ENCODE measurements at places on chromosomes 2 and 18. TPM values are rescaled to one million over a fixed set of nuclear protein-coding genes. Genes with fewer than 3 reads are reported as not detected.

Gene EMILIN2
- total RNA-seq, result 2.8 TPM

Gene CYBRD1
- 140 TPM for total RNA-seq

DNA sequence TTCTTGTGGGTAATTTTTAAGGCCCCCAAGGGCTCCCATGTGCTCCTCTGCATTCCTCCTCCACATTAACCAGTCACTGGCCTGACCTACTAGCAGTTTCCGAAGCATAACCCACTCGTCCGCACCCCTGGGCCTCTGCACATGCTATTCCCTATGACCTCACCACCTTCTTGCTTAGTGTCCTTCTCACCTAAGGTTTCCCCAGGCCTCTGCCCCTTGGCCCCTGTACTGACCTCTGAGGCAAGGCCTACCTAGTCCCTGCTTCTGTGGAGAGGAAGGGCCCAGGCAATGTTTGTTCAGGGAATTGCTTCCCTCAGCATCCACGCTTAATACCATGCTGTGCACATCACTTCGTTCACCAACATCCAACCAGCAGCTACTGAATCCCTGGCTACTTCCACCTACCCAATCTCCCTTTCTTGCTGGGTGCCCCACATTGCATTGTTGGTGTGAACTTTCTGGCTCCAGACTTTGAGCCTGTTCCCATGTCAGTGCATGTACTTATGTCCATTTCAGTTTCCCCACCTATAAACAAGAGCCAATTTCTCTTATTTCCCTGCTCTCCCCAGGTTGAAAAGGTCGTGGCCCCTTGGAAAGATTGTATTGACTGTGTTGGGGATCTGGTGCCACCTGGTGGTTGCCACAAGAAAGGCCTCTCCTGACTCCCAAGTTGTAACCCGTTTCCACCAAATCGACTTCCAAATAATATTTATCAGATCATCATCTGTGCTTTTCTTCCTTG lies 19.2 kb upstream of the TMEM177 start:
- DNase-seq, result peak; percentile 71

Gene CRACDL
- 1.3 TPM for total RNA-seq

Gene STPG4
- total RNA-seq, result 0.37 TPM

DNA sequence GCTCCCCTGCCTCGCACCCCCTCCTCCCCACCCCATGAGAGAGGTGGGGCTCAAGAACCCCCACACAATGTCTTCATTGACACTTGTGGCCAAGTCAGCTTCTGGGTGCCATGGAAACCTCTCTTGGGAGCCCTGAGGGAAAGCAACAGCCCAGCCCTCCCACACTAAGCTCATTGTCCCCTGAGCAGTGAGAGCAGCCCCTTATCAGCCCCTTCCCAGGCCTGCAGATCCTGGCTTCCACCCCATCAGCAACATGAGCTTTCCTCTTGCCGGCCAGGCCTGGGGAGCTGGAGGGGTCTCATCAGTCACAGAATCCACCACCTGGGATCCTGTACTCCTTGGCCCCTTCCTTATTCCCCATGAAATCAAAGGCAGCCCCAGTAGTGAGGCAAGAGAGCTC lies 107.8 kb upstream of the ST3GAL5 start:
- no peak for DNase-seq

DNA sequence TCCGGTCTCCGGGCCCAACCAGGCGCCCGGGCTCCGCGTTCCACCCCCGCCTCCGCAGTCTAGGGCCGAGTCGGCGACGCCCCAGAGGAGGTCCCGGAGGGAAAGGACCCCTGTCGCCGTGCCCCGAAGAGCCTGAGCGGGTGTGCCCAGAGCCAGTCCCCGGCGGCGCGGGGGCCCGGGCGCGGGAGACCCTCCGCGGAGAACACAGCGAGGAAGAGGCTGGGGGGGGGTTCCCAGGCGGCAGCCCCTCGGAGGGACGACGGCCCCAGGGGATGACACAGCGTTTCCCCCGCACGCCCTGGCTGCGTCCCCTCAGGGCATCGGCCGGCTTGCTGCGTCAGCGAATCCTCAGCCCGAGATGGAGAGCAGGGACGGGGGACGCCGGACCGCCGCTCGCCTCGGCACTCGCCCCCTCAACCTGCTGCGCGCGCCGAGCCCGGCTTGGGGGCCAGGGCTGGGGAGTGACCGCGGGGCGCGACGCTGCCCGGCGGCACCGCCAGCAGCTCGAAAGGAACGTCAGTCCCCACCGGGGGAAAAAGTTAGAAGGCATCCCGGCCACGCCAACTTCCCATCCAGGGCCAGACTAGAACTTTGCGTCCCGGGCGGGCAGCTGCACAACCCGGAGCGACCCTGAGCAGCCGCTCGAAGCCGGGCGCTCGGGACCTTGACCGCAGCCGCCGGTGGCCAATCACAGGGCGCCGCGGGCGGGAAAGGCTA lies 711 bp downstream of the SFXN5 start:
- DNase-seq, result no peak

- DNase-seq, result no peak
These were observed 10.0 kb downstream of the MYCN start for GRCh38 chr2:15950088-15950952.

DNA sequence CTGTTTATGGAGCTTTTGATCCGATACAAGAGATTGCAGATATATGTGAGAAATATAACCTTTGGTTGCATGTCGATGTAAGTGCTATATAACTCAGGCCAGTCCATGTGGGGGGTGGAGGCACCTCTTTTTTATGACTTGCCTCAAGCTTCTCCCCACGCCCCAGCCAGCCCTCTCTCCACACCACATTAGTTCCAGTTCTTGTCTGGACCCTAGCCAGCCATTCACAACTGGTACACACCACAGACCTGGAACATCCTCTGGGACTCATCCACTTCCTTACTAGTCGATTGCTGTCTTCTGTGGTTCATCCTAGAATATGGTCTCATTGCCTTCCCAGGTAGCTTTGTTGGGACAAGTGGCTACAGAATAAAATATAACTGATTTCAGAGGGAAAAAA lies 31.0 kb downstream of the GAD1 start:
- no peak for DNase-seq

DNA sequence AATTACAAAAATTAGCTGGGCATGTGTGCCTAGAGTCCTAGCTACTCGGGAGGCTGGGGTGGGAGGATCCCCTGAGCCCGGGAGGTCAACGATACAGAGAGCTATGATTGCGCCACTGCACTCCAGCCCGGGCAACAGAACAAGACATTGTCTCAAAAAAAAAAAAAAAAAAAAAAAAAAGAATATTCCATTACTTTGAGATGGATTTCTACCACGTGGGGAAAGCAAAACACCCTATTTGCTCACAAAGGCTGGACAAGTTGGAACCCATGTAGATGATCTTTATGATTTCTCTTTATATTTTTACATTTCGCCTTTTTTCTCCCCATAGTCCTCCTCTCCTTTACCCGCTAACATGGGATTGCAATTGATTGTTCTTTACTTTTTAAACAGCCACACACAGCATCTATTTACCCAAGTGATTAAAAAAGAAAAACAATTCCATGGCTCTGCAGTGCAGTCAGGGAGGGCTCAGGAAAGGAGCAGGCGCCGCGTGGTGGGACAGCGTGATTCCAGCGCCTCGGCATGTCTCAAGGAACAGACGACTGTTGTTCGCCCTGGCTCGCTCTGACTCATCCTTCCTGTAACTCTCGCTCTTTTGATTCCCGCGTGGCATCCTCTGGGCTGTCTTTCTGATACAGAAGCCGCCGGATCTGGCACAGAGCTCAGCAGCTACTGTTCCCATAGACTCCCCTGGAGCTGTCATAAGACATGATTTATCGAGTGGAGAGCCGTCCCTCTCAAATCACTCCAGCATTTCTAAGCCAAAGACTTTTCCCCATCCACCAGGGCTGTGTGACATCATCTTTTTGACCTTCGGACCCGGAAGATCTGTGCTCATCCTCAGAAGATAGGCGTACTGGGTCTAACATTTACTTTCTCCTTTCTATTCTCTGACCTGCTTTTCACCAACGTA lies 230.4 kb upstream of the AGAP1 start:
- peak; percentile 88 for DNase-seq

DNA sequence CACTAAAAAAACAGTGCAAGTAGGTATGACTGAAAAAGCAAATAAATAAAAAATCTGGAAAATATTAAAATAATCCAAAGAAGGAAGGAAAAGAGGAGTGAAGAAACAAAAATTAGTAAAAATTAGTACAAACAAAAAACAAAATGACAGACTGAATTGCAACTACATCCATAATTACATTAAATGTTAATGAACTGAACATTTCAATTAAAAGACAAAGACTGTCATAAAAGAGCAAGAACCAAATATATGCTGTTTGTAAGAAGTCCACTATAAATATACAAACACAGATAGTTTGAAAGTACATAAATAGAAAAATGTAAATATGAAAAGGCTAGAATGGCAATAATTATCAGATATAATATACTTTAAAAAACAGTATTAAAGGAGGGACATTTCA lies 267.6 kb downstream of the WDPCP start:
- no peak for DNase-seq

- DNase-seq, result no peak
These were observed 26.7 kb downstream of the PTPN2 start for GRCh38 chr18:12857215-12857905.

Gene NPHP1
- total RNA-seq, result 3.6 TPM

GRCh38 chr2:176187899-176188773 lies at the start of gene HOXD1:
HOXD1 (plus strand) TSS chr2:176188668; CDS start chr2:176188802, 134 bp downstream.
- no peak for DNase-seq

Gene PDE11A
- 0.05 TPM for total RNA-seq

DNA sequence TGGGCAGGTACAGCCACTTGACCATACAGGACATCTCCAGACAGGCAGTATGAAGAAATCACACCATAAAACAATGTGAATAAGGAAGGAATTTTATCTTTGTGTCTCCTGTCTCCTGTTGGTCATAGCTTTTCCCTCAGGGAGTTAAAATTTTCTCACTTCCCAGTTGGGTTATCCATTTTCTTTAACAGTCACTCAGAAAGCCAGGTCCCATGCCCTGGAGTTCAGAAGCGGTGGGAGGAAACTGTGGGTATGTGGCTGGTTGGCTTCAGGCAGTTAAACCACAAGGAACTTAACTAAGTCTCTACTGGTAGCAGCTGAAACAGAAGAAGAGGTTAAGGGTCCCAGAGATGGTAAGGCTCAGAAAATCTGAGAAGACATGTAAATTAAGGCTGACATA lies 6.5 kb upstream of the SMAD2 start:
- DNase-seq, result no peak

DNA sequence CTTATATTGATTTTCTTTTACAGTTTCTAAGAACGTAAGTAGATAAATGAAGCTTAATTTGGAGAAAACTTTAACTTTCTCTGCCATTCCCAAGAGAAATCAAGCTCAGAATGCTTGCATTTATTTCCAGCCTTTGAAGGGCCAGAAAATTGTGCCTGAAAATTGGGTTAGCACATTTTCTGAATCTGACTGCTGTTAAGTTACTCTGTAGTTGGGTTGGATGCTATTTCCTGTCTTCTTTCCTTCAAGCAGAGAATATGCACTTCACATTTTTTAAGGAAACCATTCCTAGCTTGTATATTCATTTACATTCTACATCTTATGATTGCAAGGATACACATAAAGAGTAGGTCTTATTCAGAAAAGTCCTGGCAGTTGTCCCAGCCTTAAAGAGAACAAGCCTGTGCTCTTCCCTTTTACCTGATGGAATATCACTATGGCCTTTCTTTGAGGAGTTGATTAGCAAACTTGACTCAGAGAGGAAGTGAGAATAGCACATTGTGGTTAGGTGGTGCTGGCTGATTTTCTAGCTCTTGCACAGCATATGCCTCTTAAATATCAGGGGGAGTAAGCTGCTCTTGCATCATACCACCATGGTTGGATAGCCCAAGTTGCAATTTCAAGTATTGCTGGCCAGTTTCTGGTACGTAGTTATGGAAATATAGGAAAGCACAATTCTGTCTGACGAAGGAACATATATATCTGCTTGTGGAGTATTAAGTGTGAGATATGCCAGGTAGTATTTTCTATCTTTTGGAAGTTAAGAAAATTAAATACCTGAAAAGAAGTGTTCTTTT lies 133.7 kb downstream of the COMMD1 start:
- no peak for DNase-seq

Gene CD207
- total RNA-seq, result not detected
